ENCODE measurements at places on chromosomes 7 and 10.

- DNase-seq: no peak
Observed at GRCh38 chr7:31102151-31102972, 50.3 kb downstream of the ADCYAP1R1 start.

- DNase-seq: no peak
Observed at GRCh38 chr7:71539615-71540014, 407.7 kb downstream of the GALNT17 start.

- peak; percentile 59 for DNase-seq
Observed at GRCh38 chr7:150375662-150376521, 3.2 kb upstream of the ZNF775 start.

GRCh38 chr7:95904099-95904498 is 131.7 kb downstream of the DYNC1I1 start:
- no peak for DNase-seq

DNA sequence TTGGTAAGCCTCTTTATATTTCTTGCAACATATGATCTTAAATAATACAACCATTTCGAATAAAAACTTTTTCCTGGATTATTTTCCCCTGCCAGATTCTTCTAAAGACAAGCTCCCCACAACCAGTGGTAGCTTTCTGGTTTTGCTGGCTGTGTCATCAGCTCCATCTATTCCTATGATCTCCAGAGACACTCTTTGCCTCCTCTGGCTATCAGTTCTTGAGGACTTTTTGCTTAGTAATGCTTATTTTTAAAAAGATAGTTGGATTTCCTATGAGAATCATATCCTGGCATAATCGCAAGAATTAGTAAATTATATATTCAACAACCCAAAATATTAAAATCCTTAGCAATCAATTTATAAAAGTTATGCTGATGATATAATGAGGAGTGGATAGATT is 103.8 kb upstream of the SLC26A5 start:
- no peak for DNase-seq

GRCh38 chr10:119761106-119761505 is 35.3 kb downstream of the INPP5F start:
- no peak for DNase-seq

- DNase-seq: no peak
Observed at GRCh38 chr7:110885474-110885873, 205.5 kb upstream of the LRRN3 start.

GRCh38 chr7:84113906-84114850 is 80.4 kb downstream of the SEMA3A start:
- DNase-seq: no peak

GRCh38 chr7:49911909-49912308 is 138.5 kb downstream of the VWC2 start:
- DNase-seq: no peak

DNA sequence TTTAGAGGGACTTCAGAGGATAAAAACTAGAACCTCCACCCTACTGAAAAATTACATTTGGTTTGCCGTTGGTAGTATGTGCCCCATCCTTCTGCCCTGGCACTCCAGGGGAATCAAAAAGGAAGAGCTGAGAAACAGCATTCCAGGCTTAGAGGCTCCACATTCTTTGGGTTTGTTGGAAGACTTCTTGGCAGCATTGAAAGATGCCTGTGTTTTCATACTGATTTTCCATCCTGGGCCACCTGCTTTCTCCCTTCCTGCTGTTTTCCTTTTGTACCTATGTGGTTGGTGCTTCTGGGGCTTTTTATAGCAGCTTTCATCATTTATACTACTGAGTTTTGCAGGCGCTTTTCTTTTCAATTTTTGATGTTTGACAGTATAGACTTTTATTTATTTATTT is 61.7 kb downstream of the AUTS2 start:
- no peak for DNase-seq

GRCh38 chr10:62616885-62617590 is 187.5 kb upstream of the ADO start:
- DNase-seq: no peak

DNA sequence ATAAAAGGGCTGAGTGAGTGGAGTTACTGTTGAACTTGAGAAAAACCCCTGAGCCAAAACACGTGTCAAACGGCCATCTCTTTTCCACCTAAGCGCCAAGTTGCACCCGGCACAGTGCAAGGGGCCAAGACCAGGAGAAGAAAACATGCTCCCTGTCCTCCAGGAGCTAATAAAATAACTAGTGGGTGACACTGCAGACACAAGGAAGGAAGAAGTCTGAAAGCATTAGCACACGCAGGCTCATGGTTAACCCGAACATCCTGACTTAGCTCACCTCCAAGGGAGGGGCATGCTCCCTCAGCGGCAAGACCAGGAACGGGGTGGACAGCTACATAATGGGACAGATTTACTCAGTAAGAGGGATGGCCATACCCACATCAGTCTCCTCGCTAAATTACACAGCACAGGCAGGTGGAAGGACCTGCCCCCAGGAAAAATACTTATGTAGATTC is 65.0 kb downstream of the PIP4K2A start:
- no peak for DNase-seq

DNA sequence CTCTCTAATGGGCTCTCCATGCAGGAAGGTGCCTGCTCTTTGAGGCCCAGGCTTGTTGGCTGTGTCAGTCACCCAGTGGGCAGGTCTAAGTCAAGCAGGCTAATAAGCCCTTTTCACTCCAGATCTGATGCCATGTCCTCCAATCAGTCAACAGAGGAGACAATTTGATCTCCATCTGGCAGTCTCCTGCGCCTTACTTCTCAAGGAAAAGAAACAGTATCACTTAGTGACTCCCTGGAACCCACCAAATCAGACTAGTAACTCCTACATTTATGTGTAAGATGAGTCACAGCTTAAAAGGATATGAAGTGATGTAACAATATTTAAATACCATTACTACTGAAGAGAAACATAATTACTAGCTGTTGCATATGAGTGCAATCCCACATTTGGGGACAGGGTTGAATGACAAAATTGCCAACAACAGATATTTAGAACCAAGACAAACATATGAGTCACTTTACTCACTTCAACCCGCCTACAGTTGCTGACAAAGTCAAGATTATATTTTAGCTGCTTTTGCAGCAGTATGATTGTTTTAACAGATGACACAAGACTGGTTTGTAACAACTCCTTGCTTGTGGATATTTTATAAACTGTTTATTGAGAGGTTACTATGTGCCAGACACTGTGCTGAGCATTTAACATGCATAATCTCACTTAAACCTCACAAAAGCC is 72.1 kb downstream of the USP6NL start:
- no peak for DNase-seq

GRCh38 chr7:5088906-5089305 is 43.2 kb downstream of the RBAK start:
- DNase-seq: no peak

DNA sequence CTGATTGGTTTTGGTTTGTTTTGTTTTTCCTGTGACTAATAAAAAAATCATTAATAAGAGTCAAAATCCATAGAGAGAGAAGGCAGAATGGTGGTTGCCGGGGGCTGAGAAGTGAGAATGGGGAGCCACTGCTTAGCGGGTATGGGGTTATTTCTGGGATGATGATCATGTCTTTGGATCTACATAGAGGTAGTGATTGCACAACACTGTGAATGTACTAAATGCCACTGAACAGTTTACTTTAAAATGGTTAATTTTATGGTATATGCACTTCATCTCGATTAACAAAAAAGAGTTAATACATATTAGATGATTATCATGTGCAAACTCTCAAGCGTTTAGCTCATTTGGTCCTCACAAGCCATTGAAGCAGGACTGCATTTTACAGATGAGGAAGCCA is 342.9 kb downstream of the ELMO1 start:
- DNase-seq: no peak

- DNase-seq: peak; percentile 64
Observed at GRCh38 chr10:88080213-88080612, 216.8 kb downstream of the PTEN start.

DNA sequence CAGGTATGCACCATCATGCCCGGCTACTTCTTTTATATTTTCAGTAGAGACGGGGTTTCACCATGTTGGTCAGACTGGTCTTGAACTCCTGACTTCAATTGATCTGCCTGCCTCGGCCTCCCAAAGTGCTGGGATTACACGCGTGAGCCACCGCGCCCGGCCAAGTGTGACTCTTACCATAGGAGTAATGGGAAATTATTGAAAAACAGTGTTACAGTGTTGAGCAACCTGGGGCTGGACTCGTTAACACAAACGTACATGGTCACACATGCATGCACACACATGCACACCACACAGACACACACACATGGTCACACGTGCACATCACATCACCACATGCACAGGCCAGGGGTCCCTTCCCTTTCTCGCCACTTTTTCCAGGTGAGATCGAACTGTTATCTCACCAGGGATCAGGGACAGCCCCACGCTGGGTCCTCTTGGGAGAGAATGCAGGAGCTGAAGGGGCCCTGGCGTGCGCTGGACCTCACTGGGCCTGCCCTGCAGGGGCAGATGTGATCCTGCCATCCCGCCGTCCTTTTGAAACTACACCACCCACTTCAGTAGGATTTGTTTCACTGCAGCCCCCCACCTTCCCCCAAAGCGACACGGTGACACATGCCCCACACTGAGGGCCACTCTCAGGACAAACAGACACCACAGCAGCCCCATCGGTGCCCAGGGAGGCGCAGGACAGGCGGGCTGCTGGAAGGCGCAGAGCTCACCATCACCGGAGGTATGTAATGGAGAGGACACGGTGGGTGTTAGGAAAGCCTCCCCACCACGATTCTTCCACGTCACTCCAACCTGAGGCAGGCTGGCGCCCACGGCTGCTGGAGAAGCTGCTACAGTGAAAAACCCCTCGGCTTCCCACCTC is 10.2 kb downstream of the RADIL start:
- DNase-seq: no peak

DNA sequence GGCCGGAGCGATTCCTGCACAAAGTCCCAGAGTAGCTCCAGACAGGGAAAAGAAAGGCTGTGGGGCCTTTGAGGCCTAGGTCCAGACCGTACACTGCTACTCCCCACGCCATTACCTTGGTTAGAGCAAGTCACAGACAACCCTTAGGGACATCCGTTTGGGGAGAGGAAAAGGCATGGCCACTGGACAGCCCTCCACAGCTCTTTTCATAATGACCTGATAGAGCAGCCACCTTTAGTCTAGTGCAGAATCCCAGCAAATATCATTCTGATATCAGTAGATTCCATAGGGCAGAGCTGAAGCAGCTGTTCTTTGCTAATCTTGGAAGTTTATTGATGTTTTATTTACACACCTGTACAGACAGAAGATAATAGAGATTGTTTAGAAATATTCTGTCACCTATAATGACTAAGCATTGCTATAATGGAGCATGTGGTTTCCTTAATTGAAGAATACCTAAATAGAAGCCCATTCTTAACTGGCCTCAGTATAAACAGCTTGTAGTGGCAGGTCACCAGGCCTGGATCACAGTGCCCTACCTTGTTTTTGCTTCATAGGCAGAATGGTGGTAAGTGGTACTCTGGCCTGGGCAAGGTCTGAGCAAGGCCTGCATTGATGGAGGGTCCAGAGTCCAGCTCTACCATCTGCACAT is 27.9 kb downstream of the OGDH start:
- DNase-seq: no peak

DNA sequence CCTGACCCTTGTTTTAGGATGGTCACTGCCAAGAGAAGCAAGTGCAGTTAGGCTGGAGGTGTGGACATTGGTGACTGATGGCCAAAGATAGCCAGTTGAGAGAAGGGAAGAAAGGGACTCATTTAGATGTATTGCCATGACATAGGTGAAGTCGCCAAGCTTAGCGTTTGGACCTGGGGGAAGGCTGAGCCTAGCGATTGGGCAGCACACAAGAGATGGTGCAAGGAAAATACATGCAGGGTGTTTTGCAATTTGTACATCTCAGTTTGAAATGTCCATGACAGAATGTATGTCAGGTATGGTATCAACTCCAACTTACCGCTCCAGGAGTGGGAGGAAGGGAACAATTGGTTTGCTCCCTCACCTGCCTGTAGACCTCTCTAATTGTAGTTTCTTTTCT is 134.3 kb downstream of the MAPK8 start:
- DNase-seq: no peak

DNA sequence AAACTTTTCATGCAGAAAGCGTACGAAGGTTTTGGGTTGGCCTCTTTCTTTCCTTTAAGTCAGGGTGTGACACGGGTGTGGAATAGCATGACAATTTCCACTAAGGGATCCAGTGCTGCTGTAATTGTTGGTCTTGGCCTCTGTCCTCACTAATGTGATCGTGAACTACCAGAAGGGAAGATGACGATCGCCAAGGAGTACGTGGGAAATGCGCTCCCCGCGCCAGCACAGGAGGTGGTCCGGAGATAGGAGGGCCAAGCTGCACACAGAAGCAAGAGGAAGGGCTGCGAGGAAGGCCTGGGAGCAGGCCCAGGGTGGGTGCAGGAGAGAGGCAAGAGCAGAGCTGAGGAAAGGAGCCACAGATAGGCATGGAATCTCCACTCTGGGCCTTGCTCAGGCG is 79.7 kb upstream of the PODXL start:
- DNase-seq: no peak

DNA sequence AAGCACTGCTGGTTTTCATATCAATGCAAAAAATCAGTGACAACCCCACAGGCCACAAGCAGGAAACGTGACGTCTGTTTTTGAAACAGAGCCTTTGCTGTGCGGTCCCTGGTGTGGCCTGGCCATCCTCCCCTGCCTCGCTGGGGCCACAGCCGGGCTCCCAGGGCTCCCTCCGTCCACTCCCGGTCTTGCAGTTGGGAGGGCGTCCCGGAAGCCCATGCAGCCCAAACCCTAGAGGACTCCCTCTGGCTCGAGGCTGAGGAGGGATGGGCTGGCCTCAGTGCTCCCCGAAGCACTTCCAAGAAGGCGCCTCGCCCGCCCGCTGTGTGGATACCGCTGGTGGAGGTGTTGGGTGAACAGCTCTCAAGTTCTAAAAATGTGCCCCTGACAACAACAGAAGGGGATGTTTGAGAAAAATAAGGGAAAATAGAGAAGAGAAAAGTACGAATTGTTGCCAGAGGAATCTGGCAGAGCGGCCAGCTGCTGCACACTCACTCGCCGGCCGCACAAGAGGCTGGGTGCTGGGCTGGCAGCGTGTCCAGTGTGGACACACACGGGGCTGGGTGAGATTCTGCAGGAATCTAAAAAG is 73.5 kb downstream of the ZRANB1 start:
- DNase-seq: no peak

- DNase-seq: no peak
Observed at GRCh38 chr7:81743201-81743600, 26.6 kb downstream of the HGF start.

GRCh38 chr10:132294561-132295318 is 13.0 kb downstream of the STK32C start:
- DNase-seq: no peak

- no peak for DNase-seq
Observed at GRCh38 chr7:83524277-83525075, 124.5 kb downstream of the SEMA3E start.

Measured in GM06990 (cell line).